LHCN-M2 (cell line): ENCODE measurements at places on chromosomes 4 and X.

DNA sequence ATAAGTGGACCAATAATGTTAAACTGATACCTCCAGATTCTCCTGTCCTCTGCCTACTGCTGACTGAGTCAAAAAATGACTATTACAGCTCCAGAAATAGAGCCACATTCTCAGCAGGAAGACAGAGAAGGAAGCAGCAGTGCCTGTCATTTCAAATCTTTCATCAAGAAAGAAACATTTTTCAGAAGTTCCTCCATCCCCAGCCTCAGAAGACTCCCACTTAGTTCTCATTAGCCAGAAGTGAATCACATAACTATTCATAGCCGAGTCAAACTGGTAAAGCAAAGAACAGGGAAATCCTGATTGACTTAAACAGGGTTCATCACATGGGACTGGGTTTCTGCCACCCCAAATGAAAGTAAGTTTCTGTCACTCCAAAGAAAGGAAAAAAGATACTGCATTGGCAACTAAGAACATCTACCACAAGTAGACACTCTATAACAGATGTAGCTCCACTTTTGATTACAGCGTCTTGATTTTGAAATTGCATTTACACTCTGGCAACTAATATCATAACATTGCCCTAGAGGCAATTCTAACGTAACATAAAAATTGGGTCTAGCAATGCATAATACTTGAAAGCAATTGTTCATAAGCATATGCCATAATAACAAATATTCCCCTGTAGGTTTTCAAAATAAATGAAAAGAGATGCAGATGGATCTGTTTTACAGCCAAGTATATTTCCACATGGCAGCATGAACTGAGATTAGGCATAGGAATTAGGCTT, 599.8 kb downstream of the GALNTL6 start:
- peak; percentile 59 for DNase-seq

GRCh38 chrX:18047491-18047890, 173.2 kb downstream of the BEND2 start:
- DNase-seq: no peak

- no peak for DNase-seq
Observed at GRCh38 chrX:151676196-151676595, 19.1 kb upstream of the PRRG3 start.

DNA sequence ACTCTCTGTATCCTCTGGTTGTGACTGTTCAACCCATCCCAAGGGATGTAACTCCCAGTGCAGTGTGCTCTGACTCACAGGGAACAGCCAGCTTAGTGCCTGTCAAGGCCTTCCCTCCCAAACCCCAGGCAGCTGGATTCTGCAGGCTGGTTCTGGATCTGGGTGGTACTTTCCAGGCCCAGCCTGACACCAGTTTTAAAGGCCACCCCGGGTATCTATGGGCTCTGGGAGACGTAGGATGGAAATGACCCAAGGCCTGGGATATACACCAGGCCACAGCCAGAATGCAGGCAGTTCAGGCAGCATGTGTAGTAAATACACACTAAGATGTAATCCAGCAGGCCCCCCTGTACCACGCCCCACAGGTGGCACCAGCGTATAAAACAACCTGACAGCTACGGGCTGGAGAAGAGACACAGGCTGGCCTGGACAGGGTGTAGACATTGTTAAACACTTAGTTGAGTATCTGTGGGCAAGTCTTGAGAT, 64.2 kb downstream of the SPINK2 start:
- DNase-seq: peak; percentile 96

- no peak for DNase-seq
Observed at GRCh38 chrX:136586386-136586785, 54.4 kb downstream of the VGLL1 start.

GRCh38 chrX:16646366-16647138, 3.4 kb upstream of the S100G start:
- DNase-seq: no peak

- DNase-seq: peak; percentile 29
Observed at GRCh38 chr4:114694770-114695169, 96.2 kb downstream of the UGT8 start.

- no peak for DNase-seq
Observed at GRCh38 chr4:26194764-26195163, 126.0 kb upstream of the RBPJ start.

DNA sequence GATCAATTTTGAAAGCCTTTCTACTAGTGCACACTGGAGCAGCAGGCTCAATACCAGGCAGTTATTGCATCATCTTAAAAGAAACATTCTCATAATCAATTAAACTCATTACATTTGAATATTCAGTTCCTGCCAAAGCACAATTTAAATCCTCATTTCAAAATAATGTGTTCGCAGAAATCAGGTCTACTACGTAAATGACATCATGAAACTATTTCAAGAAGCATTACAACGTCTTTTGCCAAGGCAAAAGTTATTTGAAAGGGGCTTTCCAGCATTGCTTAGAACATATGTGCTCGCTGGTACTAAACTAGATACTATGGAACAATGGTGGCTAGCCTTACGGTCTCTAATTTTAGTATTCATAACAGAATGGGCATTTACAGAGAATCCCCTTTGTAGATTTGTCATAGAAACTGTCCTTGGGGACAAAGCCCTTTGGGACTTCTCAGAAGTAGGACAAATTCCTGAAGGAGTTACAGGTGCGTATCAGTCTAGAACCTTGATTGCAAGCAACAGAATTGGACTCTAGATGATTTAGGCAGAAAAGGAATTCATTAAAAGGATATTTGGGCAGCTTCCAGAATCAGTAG, 27.6 kb upstream of the HUWE1 start:
- no peak for DNase-seq

- peak; percentile 7 for DNase-seq
Observed at GRCh38 chrX:103791228-103791627, 14.6 kb downstream of the PLP1 start.

- DNase-seq: no peak
Observed at GRCh38 chr4:10272511-10272910, 155.9 kb upstream of the WDR1 start.

DNA sequence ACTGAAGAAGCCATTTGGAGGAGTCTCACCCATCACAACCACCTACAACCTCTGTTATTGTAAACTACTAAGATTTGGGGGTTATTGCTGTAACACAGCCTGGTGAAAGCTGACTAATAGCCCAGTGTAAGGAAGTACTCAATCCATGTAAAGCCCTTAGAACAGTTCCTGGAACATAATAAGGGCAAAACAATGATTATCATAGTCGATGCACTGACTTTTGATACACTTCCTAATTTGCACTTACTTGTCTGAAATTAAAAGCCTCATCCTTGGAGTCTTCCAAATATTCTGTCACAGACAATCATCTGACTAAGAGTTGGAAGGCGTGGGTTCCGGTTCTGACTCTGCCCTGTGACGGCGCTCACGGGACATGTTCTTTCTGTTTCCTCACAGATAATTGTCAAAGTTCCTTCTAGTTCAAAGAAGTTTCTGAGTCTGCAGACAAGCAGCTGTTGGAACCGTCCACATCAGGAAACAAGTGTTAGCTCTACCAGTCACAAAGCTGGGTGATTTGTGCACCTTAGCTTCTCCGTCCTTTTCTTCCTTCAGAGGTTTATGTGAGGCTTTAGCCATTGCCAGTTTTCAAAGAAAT, 33.4 kb upstream of the RASGEF1B start:
- DNase-seq: no peak

DNA sequence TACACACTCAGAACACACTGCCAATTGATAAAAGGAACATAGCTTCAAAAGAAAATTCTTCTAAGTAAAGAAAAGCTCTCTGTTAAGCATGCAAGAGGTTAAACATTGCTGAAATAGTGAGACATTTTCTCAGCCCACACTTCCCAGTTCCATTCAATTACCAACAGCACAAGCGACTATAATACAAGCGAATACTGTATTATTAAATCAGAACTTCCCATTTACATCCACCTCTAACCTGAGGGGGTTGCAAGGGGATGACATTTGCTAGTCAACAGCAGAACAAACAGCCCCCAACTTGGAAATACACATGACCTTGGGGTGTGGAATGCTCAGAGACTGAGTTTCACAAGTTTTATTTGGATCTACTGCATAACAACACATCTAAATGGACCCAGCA, 1.1 kb downstream of the FSTL5 start:
- no peak for DNase-seq

GRCh38 chr4:3781193-3781886, 15.2 kb downstream of the ADRA2C start:
- peak; percentile 5 for DNase-seq

GRCh38 chr4:165517216-165517615, 138.4 kb downstream of the CPE start:
- DNase-seq: no peak

- DNase-seq: no peak
Observed at GRCh38 chrX:146264763-146265375, 447.2 kb downstream of the SLITRK2 start.

- no peak for DNase-seq
Observed at GRCh38 chrX:37817176-37817575, 30.2 kb downstream of the DYNLT3 start.

DNA sequence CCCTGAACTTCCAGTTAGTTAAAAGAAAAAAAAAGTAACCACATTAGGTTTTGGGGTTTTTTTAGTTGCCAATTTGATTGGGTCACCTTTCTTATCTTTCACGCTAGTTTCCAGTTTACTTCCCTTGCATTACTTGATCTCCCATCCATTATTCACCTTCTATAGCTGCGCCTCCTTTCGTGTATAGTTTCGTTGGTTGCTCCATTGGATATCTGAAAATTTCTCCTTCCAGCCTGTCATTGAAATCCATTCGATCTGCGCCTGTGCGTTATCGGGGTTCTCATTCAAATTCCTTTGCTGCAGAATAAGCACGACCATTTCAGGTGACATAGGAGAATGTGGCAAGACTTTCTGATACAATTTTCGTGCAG, 764 bp downstream of the TRAPPC11 start:
- no peak for DNase-seq

GRCh38 chr4:83389037-83389720, 54.5 kb upstream of the HPSE start:
- no peak for DNase-seq

- no peak for DNase-seq
Observed at GRCh38 chrX:124488412-124489161, 142.2 kb downstream of the SH2D1A start.

GRCh38 chr4:88242144-88242543, 42.2 kb downstream of the PPM1K start:
- peak; percentile 10 for DNase-seq

GRCh38 chr4:20318909-20319277, 67.2 kb downstream of the SLIT2 start:
- no peak for DNase-seq

GRCh38 chrX:101416691-101417090, 8.7 kb downstream of the HNRNPH2 start:
- no peak for DNase-seq

DNA sequence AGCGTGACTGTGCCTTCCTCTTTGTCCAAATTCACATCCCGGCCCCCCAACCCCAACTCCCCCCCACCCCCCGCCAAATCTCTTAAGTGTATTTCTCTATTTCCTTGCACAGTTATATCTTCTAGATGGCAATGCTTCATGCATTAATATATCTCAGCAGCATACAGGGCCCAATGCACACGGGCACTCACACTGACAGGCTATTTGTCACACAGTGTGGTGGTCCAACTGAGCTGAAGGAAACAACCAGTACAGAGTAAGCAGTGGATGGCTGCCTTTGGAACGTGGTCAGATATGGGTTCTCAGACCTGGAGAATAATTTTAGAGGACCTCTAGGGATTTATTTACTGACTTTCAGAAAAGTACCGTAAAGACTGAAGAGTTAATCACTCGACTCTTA, 681 bp downstream of the EXOC1 start:
- peak; percentile 12 for DNase-seq

DNA sequence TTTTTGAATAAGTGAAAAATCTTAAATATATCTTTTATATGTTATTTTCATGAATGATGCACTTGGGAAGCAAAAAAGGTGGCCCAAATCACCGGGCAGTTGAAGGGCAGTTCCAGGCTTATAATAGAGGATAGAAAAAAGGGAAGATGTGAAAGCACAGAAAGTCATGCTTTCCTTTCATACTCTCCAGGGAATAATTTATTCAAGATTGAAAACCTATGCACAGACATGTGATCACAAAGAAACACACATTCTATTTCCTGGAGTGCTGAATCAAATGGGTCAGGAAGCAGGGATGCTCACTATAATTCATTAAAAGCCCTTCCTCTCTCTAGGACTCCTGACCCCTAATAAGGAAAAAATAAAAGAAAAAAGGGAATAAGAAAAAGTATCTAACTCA, 66.1 kb upstream of the USP38 start:
- DNase-seq: no peak

- no peak for DNase-seq
Observed at GRCh38 chr4:183185559-183185958, 86.5 kb downstream of the WWC2 start.

- no peak for DNase-seq
Observed at GRCh38 chr4:95544113-95545103, 4.4 kb downstream of the UNC5C start.

DNA sequence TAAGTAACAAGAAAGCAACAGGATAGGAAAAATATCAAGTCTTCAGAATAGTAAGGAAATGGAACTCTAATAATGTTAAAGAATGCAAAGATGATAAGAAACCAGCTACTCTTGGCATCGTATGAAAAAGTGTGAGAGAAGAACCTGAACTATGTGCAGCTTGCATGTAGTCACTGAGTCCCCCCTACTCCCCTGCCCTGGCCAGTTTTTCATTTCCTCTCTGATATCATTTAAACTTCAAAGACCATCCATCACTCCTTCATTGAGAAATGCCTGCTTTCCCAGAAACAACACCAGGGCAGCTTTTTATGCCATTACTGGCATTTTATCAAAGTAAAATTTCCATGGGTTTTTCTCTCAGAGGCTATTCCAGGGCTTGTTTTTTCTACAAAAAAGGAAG, 28.1 kb downstream of the INPP4B start:
- peak; percentile 38 for DNase-seq

DNA sequence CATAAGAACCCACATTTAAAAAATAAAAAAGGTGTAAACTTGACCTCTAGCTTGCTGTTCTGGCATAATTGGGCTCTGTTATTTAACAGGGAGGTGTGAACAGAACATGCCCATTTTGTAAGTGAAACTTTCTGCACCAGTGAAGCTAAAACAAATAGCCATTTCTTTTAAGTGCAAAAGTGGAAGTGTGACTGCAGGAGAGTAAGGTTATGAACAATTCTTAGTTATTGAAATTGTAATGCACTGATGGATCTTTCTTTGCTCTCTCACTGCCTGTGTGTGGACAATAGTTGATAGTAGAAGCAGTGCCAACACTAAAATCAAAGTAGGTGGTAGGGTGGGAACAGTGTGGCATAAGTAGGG, 12.6 kb downstream of the P2RY10 start:
- no peak for DNase-seq

- DNase-seq: no peak
Observed at GRCh38 chrX:2390754-2391153, 110.0 kb downstream of the DHRSX start.

GRCh38 chr4:78032446-78032845, 24.7 kb upstream of the FRAS1 start:
- no peak for DNase-seq

GRCh38 chrX:130857207-130857606, 45.8 kb downstream of the ENOX2 start:
- DNase-seq: no peak

GRCh38 chr4:26086621-26087441, 172.8 kb downstream of the SMIM20 start:
- DNase-seq: peak; percentile 74

- no peak for DNase-seq
Observed at GRCh38 chrX:112844250-112844649, 3.6 kb upstream of the AMOT start.

GRCh38 chr4:23233596-23233995, 540.9 kb downstream of the GBA3 start:
- DNase-seq: no peak

- DNase-seq: no peak
Observed at GRCh38 chrX:71873459-71873833, 37.2 kb upstream of the NHSL2 start.

- peak; percentile 33 for DNase-seq
Observed at GRCh38 chr4:123661080-123661737, 264.6 kb downstream of the SPRY1 start.
